ENCODE measurements at places on chromosomes 5 and 9.

DNA sequence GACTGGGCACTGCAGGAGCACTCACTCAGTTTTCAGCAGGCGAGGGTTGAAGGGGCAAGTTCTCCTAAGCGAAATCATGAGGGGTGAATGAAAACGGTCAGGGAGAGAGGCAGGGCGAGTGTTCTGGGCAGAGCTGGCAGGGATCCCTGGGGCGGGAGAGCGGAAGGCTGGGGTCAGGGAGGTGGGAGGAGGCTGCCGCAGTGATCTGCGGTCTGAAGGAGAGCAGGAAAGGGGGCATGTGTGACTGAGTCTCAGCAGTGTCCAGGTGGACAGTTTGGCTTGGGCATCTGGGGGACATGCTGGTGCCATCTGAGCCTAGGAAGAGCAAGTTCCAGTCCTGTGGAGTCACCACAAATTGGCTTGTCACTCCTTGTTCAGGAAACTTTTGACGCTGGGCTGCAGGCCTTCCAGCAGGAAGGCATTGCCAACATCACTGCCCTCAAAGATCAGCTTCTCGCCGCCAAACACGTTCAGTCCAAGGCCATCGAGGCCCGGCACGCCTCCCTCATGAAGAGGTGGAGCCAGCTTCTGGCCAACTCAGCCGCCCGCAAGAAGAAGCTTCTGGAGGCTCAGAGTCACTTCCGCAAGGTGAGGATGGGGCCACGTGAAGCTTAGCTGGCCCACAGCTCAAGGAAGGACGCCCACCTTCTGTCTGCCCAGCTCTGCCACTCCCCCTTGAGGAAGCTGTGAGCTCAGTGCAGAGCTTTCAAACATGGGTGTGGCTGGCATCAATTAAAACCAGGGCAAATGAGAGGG lies 31.1 kb downstream of the DYNC2I2 start:
- DNase-seq = no peak

DNA sequence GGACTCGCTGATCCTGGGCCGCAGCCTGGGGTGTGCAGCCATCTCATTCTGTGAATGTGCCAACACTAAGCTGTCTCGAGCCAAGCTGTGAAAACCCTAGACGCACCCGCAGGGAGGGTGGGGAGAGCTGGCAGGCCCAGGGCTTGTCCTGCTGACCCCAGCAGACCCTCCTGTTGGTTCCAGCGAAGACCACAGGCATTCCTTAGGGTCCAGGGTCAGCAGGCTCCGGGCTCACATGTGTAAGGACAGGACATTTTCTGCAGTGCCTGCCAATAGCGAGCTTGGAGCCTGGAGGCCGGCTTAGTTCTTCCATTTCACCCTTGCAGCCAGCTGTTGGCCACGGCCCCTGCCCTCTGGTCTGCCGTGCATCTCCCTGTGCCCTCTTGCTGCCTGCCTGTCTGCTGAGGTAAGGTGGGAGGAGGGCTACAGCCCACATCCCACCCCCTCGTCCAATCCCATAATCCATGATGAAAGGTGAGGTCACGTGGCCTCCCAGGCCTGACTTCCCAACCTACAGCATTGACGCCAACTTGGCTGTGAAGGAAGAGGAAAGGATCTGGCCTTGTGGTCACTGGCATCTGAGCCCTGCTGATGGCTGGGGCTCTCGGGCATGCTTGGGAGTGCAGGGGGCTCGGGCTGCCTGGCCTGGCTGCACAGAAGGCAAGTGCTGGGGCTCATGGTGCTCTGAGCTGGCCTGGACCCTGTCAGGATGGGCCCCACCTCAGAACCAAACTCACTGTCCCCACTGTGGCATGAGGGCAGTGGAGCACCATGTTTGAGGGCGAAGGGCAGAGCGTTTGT lies 19.9 kb downstream of the PTGES2 start:
- no peak for DNase-seq

- DNase-seq = no peak
Observed at GRCh38 chr5:136655468-136655867, 290.1 kb upstream of the TRPC7 start.

GRCh38 chr5:111266491-111266890 lies 42.3 kb downstream of the CAMK4 start:
- DNase-seq = no peak

DNA sequence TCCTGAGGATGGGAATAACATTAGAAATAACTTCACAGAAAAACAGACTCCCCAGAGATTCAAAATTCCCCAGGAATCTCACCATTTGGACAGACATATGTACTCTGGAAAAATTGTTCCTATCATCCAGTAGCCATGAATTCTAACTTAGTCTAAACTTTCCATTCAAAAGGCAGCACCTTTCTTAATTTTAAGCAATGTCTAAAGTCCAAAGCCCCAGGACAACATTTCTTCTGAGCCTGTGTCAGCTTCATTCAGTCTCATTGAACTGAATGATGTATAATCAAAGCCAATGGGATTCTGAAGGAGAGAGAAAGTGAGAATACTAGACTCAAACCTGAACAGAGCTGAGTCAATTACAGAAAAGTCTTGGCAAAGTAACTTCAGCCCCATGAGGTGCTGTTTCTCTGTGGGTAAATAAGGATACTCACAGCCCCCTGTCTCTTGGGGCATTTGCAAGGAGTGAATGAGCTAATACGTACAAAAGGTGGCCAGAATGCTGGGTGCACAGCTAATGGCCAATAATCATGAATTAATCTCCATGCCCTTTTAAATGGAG lies 140.6 kb downstream of the SEMA5A start:
- DNase-seq = no peak

DNA sequence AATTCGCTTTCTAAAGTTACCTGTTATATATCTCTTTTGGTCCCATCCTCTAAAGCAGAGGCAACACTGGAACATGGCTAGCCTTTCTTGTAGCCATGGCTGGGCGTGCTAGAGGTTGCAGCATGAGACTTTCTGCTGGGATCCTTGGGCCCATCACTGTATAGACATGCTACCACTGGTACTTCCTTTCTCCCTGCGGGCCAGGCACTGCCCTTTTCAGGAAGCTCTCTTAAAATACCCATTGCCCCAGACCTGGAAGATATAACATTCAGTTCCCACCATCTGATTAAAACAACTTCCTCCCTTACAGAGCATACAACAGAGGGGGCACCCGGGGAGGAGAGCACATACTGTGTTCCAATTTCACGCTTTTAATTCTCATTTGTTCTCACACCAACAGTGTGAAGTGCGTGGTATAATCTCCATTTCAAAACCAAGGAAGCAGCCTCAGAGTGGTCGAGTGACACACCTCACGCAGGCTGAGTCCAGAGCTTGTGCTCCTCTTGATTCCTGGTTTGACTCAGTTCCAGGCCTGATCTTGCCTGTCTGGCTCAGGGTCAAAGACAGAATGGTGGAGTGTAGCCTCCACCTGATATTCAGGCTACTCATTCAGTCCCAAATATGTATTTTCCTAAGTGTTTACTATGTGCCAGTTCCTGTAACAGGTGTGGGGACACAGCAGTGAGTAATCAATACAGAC lies 22.6 kb downstream of the PTGS1 start:
- DNase-seq = no peak

DNA sequence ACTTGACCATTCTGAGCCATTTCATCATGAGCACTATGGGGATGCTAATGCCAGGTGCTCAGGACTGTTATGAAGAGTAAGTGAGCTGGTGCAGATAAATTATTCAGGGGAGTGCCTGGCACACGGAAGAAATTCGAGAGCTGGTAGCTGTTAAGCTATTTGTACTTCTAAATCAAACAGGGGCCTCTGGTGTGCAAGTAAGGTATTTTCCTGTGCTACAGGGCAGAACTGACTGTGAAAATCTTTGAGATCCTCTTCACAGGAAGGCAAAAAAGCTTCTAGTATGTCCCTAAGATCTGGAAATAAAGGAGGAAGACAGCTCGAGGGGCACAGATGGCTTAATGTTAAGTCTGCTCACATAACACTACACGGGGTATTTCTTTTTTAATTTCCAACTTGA lies 106.3 kb upstream of the SPOCK1 start:
- DNase-seq = peak; percentile 27

Data from DMS153 (cell line).